ENCODE measurements at places on chromosomes 13 and 19.

DNA sequence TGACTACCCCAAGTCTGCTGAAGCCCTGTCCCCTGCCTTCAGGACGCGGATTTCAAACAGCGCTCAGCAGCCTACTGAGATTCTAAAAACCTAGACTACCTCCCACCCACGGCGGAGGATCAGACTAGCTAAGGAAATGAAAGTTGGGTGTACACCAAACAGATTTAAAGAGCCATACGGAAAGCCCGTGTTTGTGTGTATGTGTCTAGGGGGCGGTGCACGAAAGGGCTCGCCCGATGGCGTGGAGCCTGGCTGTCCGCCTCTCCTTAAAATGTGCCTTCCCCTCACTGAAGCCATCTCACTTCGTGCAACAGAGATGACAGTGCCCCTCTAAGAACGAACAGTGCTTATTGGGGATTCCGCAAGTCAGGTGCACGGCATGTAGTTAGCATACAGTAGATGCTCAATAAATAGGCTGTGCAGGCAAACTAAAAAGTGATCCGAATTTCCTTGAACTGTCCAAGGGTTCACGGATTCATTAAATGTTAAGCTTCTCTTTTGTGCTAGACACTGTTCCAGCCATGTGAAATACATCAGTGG lies 639 bp downstream of the LENG1 start:
- ATAC-seq, result peak; percentile 2

DNA sequence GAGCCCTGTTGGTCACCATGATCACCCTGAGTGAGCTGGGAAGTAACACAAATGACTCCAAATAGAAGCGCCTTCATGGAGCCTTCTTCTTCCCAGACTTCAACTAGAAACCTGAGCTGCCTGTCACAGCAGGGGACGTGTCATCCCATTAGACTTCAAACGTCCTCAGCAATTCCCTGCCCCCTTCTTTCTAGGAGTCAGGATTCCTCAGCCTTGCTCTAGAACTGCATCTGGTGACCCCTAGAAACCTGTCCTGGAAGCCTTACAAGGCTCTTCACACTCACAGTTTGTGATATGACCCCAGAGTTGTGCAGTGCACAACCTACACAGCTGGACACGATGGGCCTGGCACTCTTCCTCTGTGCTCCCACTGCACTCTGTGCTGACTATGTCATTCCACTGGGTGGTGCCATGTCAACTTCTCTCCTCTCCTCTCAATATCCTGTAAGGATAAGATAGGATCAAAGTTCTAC lies 23.6 kb upstream of the TTYH1 start:
- ATAC-seq, result peak; percentile 68

DNA sequence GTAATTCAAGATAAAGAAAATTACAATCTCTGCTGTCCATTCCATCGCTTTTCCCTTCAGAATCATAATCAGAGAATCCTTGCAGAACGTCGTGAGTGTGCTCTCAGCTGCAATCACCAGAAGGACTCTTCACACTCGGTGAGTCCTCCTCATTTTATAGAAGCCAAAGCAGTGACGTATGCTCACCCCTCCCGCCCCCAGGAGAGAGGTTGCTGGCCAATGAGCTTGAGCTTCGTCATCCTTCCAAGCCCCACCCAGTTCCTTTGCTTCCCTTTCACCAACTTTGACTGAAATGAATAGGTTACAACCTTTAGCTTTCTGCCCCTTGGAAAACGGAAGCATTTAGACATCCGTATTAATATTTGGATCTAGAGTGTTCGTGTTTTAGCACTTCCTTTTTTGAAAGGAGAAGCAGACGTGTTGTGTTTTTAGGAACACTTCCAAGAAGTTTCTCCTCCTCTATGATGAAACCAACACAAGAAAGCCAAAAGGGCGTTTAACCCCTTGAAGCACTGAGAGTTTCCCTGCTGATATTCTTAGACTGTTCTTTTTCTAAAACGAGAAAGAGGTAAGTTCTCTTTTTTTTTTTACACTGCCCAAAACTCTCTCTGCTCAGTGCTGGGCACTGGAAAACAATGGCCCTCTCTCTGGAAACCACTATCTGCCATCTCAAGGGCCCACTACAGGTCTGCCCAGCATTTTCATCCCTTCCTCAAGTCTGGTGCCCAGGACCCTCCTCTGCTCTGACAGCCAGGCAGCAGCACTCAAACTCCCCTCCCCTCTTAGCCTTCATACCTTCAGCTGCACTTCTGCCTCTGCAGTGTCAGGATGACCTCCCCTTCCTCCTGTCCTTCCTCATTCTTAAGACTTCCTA lies 44.3 kb upstream of the CEACAM21 start:
- ATAC-seq, result no peak

DNA sequence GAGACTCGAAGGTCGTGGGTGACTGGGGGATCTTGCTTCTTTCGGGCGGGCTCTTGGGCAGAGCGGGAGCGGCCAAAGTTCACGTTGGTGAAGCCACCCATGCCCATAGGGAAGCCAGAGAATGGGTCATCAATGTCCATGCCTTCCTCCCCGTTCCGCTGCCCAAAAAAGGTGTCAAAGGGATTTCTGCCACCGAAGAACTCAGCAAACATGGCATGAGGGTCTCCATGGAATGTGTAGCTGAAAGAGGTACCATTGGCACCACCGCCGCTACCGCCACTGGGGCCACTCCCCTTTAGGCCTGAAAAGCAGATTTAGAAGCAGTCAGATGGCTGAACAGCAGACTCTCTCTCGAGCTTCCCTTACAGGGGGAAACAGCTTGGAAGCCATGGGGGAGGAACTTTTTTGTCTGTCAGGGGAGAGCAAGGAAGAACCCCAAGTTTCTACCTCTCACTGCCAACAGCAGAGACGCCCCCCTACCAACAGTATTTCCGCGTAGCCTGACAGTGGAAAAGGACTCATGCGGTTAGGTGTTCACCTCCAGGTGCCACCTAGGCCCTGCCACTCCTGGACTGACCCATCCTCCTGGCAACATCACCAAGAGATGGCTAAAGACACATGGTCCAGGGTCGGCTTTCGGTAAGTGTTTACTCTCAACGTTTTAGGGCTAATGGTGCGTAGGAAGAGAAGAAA lies 1.3 kb downstream of the DNAJB1 start:
- no peak for ATAC-seq

GRCh38 chr19:12723381-12723640 lies 421 bp downstream of the TNPO2 start:
- ATAC-seq, result peak; percentile 3
